Esophagus squamous epithelium (tissue), 5 donors: ENCODE measurements at places on chromosomes 16 and 17. TPM values are rescaled to one million over a fixed set of nuclear protein-coding genes. Genes with fewer than 3 reads are reported as not detected.

DNA sequence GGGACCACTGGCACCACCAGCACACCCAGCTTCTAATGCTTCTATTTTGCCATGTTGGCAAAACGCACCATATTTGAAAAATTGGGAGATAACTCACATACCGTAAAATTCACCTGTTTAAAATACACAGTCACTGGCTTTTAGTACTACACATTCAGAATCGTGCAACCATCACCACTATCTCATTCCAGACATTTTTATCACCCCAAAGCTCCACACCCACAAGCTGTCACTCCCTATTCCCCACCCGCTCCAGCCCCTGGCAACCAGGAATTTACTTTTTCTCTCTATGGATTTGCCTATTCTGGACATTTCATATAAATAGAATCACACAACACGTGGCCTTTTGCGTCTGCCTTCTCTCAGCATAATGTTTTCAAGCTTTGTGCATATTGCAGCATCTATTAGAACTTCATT, 25.0 kb downstream of the PPL start:
- DNase-seq, result no peak

GRCh38 chr17:29147682-29148081, 32.5 kb downstream of the MYO18A start:
- no peak for DNase-seq

- DNase-seq, result no peak
Observed at GRCh38 chr17:55990332-55991006, 162.8 kb upstream of the ANKFN1 start.

DNA sequence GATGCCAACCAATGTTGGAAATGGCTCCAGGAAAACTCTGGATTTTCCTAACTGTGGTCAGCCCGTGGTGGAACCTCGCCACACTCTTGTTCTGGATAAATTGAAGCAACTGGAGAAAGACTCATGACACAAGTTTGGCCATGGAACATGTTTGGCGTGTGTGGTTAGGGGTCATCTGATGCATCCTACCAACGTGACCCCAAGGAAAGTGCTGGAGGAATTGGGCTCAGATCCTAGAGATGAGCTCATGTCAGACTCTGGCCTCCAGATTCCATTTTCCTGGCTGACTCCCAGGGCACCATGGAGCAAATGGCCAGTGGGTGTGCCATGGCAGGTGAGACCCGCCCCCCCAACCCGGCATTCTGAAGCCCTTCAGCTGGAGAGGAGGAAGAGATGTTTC, 58.5 kb downstream of the CACNG5 start:
- DNase-seq, result no peak

DNA sequence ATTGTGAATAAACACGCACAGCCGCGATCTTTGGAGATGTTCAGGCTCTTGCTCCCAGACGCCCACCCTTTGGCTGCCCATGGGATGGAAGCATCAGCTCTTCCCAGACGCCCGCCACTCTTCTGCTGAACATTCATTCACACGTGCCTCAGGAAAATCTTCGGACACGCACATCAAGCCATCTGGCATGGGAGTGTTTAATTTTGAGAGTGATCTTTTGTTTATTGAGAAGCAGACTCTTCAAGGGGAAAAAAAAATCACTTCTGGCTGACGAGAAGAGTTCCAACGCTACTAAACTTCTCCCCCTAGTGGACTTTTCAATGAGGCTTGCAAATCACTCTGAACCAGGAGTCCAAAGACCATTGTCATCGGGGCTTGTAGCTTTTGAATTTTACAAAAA, 62.0 kb upstream of the NUDT7 start:
- no peak for DNase-seq

GRCh38 chr16:4391631-4392381, 20.2 kb downstream of the VASN start:
- no peak for DNase-seq

GRCh38 chr17:35286120-35286781, 43.4 kb downstream of the SLFN5 start:
- DNase-seq, result no peak

GRCh38 chr16:11034481-11034931, 90.1 kb downstream of the CLEC16A start:
- DNase-seq, result no peak

- DNase-seq, result no peak
Observed at GRCh38 chr17:56914581-56915273, 878 bp upstream of the TRIM25 start.

DNA sequence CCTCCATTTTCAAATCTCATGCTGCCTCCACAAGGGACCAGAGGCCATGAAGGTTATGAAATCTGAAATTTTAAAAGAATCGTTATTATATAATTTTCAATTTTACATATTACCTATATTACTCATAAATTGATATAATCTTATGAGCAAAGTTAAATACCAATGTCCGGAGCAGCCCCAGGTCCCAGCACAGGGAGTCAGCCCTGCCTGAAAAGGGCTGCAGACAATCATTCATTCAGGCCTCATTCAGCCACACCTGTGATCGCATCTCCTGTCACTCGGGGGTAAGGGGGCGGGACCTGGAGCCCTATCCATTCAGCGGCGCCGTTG, 172.5 kb downstream of the AHSP start:
- no peak for DNase-seq

DNA sequence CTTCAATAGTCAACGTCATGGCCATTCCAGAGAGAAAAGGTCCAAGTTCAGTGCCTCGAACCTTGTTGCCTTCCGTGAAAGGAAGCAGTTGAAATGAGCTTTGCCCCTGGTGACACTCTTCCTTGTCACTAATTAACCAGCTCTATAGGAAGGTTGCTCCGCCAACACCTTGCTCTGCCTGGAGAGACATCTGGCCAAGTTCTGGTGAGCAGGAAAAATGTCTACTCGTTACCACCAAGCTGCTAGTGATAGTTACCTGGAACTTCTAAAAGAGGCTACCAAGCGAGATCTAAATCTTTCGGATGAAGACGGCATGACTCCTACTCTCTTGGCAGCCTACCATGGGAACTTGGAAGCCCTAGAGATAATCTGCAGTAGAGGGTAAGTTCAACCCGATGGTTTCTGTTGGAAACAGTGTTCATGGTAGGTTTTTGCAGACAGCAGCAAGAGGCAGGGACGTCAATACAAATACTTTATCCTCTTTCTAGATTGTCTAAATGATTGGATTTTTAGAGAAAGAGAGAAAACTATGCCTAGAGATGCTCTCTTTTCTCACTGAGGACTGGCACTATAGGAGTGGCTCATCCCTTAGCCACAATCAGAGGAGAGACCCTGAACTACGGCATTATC, at the start of gene ANKS4B:
ANKS4B (plus strand) TSS at position 179 of the 630 bp plus-strand sequence; CDS start at position 218, 39 bp downstream.
- DNase-seq, result no peak

GRCh38 chr17:80168371-80168770, 1.5 kb upstream of the CARD14 start:
- no peak for DNase-seq

- no peak for DNase-seq
Observed at GRCh38 chr16:67430977-67431774, at the start of gene HSD11B2. Gene HSD11B2, plus strand, starts transcription at chr16:67431121. Its CDS starts 128 bp downstream, at chr16:67431249.

GRCh38 chr17:56754523-56755208, 79.1 kb downstream of the C17orf67 start:
- DNase-seq, result no peak

GRCh38 chr17:42991471-42991870, 6.7 kb upstream of the RPL27 start:
- DNase-seq, result no peak

- no peak for DNase-seq
Observed at GRCh38 chr16:71276589-71277334, 12.4 kb downstream of the CMTR2 start.

- DNase-seq, result no peak
Observed at GRCh38 chr17:81287741-81288430, 7.2 kb downstream of the SLC38A10 start.

DNA sequence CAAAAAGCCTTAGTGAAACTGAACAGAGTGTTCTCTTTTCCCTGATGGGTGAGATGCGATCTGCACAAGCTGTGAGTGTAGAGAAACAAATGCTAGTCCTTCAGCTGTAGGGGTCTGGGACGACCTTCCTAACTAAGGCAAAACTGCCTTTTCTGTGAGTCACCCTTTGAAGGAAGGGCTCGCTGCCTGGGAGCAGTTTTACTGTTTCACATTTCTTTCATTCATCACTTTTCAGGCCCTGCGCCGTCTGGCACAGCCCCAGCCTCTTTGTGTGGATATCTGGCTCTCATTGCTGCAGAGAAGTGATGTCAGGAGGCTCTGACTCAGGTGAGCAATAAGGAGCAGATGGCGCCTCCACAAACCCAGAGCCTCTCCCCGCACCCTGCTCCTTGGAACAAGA, 57.4 kb downstream of the HS3ST3A1 start:
- DNase-seq, result no peak

GRCh38 chr17:9536061-9536460, 39.6 kb downstream of the STX8 start:
- no peak for DNase-seq

- DNase-seq, result no peak
Observed at GRCh38 chr17:61253937-61254574, 145.6 kb upstream of the TBX2 start.

- no peak for DNase-seq
Observed at GRCh38 chr16:21083729-21084268, 66.8 kb downstream of the DNAH3 start.

Gene PSKH1
- total RNA-seq, result 18.3 TPM

Gene FOXK2
- total RNA-seq, result 32.1 TPM

Gene PTGES3L
- not detected for total RNA-seq

Gene HBZ
- not detected for total RNA-seq

Gene CDK5R1
- total RNA-seq, result 12.1 TPM

Gene DCUN1D3
- 14.5 TPM for total RNA-seq

Gene KRTAP2-3
- not detected for total RNA-seq

Gene KREMEN2
- 2.1 TPM for total RNA-seq

Gene NOL3
- 34.9 TPM for total RNA-seq
